Type B pancreatic cell (in vitro differentiated cells): ENCODE measurements at places on chromosomes 11 and 22. TPM values are rescaled to one million over a fixed set of nuclear protein-coding genes. Genes with fewer than 3 reads are reported as not detected.

- DNase-seq, result no peak
Measured at GRCh38 chr11:102293873-102294601, 23.2 kb upstream of the BIRC3 start.

GRCh38 chr11:85517272-85517671 is 109.9 kb downstream of the DLG2 start:
- no peak for DNase-seq

GRCh38 chr11:70358753-70359152 is 39.6 kb upstream of the CTTN start:
- no peak for DNase-seq

DNA sequence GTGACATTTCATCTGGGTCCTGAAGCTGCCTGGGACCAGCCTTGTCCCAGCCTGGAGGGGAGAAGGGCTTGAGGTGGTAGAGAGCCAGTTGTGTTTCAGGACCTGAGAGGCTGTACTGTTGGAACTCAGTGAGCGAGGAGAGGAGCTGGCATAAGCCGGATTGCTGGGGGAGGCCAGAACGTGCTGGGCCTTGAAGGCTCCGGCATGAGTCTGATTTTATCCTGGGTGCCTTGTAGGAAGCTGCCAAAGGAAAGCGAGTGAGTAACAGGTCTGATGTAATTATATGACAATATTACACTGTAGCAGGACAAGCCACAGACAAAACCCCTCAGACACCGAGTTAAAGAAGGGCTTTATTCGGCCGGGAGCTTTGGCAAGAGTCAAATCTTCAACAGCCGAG is 17.2 kb downstream of the AP2A2 start:
- no peak for DNase-seq

The PDGFD gene
- total RNA-seq, result 17.8 and 27.9 TPM in 2 replicates

DNA sequence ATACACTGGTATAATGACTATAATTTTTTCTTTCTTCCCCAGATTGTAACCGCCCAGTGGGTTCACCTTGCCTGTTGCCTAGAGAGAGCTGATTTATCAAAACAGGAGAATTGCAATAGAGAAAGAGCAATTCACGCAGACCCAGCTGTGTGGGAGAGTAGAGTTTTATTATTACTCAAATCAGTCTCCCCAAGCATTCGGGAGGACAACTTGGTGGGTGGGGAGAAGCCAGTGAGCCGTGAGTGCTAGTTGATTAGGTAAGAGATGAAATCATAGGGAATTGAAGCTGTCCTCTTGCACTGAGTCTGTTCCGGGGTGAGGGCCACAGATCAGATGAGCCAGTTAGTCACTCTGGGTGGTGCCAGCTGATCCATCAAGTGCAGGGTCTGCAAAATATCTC is 73.2 kb downstream of the SLC35F2 start:
- no peak for DNase-seq

DNA sequence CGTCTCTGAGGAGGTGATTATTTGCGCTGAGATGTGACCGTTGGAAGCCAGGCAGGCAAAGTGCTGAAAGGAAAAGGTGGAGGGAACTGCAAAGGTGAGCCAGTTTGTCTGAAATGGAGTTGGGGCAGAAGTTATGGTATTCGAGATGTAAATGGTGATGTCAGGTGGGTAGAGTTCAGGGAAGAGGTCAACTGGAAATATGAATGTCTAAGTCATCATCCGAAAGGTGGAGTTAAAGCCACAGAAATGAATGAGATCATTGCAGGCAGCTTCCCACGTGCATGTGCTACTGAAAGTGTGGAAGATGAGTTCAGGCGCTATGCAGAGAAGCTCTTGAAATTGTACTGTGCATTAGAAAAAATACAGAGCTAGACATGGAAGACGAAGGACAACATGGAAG is 2.2 kb upstream of the BPIFC start:
- no peak for DNase-seq

- DNase-seq, result no peak
Measured at GRCh38 chr11:104529906-104530305, 366.0 kb upstream of the PDGFD start.
